Stimulated activated CD4-positive, alpha-beta T cell treated with anti-CD3 and anti-CD28 coated beads, Interleukin-1b, Interleukin-23, amount 100 ng/mL, for 4 hours (primary cell): ENCODE measurements at places on chromosomes 6 and 20.

GRCh38 chr6:89862698-89863097, 31.6 kb upstream of the GJA10 start:
- no peak for DNase-seq

DNA sequence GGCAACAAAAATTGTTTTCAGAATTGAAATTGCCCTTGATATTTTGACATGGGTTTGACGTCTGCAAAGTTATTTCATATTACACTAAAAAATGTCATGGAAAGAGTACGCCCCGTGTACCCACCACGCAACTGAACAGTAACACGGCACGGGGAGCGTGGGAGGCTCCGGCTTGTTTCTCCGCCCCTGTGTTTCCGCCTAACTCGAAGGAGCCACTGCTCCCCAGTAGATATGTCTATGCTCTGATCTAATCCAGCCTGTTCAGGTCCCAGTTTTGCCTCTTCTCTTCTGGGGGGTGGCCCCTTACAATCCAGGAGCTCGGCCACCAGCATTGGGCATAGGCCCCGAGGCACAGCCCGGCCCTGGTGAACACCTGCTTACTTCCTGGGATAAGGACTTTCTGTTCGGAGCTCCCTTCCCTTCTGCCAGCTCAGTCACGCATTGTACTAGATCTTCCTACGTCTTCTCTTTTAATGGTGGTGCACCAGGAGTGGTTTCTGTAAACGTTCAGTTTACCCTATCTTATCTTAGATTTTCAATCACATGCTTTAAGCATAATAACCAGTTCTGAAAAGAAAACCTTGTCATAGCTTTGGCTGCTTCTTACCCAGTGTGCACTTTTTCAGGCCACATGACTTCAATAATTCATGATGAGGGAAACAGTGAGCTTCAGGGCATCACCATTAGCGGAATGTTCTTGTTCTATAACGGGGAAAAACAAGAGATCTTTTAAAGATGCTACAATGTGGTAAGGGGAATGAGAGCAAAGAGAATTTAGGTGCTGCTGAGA, 43.9 kb upstream of the EXOC2 start:
- DNase-seq: no peak

GRCh38 chr6:70225055-70225454, 77.8 kb downstream of the COL9A1 start:
- no peak for DNase-seq

GRCh38 chr20:48231253-48231930, 446.1 kb upstream of the SULF2 start:
- no peak for DNase-seq

GRCh38 chr6:16058201-16058928, 70.5 kb upstream of the MYLIP start:
- DNase-seq: no peak

DNA sequence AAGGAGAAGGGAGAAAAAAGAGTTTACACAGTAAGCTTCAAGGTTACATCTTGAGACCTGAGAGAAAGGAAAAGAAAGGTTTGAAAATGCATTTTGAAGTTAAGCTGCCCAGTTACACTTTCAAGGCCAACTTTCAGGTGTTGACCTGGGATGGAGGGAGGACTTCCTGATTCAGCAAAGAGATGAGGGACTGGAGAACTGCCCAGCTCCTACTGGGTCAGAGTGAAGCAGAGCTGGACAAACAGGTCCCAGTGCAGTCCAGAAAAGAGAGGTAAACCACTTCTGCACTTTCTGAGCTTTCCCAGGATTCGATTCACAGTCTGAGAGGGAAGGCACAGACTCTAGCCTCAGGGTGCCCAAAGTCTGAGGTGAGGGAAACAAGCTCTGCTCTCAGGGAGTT, 6.0 kb upstream of the TJAP1 start:
- no peak for DNase-seq

- no peak for DNase-seq
Observed at GRCh38 chr6:147900247-147900830, 391.8 kb downstream of the SAMD5 start.

- DNase-seq: no peak
Observed at GRCh38 chr6:165708985-165709576, 46.0 kb upstream of the PDE10A start.

- DNase-seq: no peak
Observed at GRCh38 chr20:51876313-51876940, 74.1 kb upstream of the SALL4 start.

- DNase-seq: no peak
Observed at GRCh38 chr6:47977314-47977713, 133.7 kb downstream of the PTCHD4 start.

GRCh38 chr20:57891014-57891413, 181.2 kb upstream of the PMEPA1 start:
- DNase-seq: no peak

GRCh38 chr20:19205981-19206396, 6.5 kb upstream of the SLC24A3 start:
- DNase-seq: peak; percentile 55

- no peak for DNase-seq
Observed at GRCh38 chr6:49978332-49979226, 9.2 kb upstream of the DEFB113 start.

DNA sequence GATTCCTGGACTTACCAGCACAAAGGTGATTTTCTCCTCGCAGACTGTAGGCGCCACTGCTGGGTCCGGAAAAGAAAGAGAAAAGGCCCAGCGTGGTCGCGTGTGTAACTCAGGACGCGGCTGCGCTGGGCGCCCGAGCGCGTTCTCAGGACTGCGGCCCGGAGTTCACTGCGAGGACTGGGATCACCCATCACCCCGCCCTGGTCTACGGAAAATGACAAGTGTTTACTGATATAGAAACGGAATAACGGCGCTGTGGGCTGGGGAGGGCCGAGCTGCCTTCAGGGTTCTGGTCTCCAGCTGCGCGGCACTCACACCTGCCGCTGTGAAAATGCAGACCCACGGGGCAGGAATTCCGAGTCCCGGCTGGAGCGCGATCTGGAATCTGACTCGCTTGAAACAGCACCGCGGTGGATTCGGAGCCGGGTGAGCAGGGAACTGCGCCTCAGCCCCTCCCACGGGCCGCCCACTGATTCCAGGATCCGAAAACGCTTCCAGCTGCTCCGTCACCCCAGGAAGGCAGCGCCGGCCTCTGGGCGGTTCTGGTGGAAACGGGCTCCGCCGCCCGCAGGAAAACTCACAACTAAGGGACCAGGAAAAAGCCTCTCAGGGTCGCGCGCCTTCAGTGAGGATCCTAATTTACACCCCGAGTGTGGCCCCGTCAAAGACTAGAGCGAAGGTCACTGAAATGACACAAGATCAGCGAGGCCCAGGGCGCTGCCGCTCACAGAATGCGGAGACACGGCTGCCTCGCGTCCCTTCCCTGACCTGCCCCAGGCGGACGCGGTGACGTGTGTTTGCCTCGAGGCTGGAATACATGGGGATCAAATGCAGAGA, 34.5 kb downstream of the HLA-A start:
- DNase-seq: peak; percentile 30

DNA sequence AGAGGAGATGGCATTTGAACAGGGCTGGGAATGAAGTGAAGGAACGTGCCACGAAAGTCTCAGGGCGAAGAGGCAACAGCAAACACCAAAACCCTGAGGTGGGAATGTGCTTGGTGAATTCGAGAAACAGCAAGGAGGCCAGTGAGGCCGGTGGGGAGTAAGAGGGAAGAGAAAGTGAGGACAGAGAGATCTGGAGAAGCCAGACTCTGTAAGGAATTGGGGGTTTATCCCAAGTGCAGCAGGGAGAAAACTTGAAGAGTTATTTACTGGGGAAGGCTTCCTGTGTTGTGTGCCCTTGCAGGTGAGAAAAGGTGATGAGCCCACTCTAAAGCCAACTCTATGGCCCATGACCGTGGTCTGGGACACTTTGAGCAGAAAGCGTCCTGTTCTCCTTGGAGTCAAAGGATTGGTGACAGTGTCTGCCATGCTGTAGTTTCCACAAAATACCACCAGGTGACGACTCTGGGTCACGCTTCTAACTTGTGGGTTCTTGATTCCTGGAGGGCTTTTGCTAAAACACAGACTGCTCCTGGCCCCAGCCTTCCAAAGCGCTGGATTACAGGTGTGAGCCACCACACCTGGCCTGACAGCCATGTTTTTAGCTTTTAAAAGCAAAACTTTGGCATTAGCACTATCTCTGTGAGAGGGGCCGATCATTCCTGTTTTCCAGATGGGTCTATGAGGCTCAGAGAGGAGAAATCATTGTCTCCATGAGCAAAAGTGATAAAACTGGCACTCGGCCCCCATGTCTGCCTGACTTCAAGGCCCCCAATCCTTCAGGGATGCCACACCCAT, 18.0 kb upstream of the CSNK2A1 start:
- DNase-seq: no peak

DNA sequence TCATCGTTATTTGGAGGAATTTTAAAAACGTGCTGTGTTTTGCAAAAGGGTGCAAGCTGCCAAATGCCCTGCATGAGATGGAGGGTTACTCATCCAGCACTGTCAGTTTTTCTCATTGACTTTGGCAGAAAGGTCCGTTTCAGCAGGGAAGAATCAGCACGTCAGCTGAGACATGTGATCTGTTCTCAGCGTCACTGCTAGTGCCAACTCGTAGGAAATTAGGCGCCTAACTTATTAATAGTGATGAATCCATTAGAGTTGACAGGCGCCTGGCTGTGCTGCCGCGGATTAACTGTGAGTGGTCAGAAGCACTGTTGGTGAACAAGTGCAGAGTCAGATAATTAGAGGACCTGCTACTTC, 175.5 kb upstream of the FOXQ1 start:
- no peak for DNase-seq

- no peak for DNase-seq
Observed at GRCh38 chr6:48116699-48117645, 6.0 kb upstream of the PTCHD4 start.

GRCh38 chr6:125421836-125422235, 120.1 kb upstream of the HDDC2 start:
- no peak for DNase-seq

DNA sequence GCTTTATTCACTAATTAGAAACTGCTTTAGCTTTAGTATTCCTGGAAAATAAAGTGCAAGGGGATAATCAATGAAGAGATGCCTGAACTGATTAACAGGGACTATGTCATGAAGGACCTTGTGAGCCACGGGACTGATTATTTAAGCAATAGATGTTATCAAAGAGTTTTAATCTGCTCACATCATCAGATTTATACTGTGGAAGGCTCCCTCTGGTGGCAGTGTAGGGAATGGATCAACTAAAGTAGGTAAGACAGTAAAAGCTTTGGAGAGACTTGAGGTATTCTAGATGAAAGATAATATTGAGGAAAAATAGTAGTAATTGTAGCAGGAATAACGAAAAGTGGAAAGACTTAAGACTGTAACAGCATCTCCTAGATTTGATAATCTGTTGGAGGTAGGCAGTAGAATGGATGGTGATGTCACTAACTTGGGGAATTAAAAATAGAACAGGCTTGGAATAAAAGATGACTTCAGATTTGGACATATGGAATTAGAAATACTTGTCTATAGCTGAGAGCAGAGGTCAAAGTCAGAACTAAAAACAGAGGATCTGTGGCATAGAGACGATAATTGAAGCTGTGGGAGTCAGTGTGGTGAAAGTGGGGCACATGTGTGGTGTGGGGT, 80.3 kb upstream of the HTR1E start:
- no peak for DNase-seq

DNA sequence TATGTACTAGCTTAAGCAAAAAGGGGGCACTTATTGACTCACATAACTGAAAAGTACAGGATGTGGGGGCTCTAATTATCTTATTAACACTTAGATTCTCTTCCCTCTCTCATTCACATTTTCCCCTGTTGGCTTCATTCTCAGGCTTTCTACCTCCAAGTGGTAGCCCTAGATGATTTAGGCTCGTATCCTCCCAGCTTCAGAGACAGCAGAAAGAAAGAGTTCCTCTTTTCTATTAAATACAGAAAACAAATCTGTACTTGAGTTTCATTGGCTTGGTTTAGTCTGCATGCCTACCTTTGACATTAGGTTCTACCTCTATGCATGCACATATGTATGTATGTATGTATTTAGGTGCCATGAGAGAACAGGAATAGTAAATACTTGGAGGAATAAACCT, 15.5 kb upstream of the E2F3 start:
- DNase-seq: no peak

- DNase-seq: no peak
Observed at GRCh38 chr20:10708351-10709185, 34.8 kb upstream of the JAG1 start.

DNA sequence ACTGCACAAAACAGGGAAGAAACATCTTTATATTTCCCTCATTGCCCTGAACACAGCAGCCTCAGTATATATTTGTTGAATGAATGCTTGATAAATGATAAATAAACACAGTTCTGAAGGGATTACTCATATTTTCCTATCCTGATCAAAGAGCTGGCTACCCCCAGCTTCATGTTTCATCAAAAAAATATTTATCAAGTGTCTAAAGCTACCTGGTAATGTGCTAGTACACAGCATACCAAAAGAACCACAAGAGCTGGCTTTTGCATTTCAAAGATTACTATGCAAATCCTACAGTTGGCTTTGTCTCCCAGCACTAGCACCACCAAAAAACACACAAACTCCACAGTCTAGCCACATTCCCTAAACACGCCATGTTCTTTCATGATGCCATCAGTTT, 130.0 kb downstream of the BTBD9 start:
- no peak for DNase-seq

- no peak for DNase-seq
Observed at GRCh38 chr6:16974387-16974673, 127.5 kb upstream of the STMND1 start.
